ENCODE measurements at places on chromosomes 7 and 10.

DNA sequence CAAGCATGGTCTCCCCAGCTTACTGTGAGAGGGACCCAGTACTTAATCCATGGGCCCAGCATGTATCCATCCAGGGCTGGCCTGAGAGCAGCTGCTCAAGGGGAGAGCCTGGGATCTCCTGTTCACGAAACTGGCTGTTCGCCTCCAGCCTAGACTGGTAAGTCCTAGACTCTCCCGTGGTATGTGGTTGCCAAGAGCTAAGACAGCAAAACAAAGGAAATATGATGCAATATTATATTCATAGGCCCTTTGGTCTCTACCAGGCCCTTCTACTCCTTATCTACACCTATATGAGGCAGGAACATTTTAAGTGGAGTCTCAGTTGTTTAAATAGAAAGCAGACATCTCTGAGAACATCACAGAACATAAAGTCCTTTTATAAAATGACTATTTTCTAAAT is 28.9 kb upstream of the STK17A start:
- no peak for DNase-seq

- no peak for DNase-seq
Measured at GRCh38 chr10:49184642-49185111, 3.5 kb downstream of the TMEM273 start.

- no peak for DNase-seq
Measured at GRCh38 chr7:105178928-105179541, 165.0 kb downstream of the KMT2E start.

GRCh38 chr7:155167706-155168365 is 97.7 kb downstream of the HTR5A start:
- DNase-seq = no peak

DNA sequence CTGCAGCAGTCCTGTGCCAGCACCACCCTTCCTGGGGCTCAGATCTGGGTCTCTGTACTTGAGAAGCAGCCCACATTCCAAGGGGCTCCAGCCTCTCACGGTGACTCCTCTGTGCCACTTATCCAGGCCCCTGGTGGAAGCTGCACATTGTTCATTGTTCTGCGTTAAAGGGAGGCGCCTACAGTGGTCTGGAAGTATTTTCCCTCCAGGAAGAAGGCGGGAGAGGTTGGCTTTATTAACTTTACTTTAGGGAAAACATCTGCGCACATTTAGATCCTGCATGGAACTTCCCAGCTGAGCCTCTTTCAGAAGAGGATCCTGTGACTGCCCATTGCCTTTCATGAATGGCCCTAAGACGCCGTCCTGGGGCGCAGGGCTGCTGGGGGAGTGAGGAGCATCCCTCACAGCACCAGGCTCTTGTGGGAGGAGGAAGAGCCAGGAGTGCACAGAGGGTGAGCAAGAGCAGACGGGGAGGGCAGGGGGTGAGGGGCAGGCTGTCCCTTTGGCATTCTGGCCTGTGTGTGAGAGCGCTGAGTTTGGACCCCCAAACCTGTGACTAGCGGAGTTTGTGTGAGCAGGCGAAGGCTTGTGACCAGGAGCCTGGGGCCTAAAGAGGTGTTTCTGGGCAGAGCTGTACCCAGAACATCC is 98.6 kb upstream of the BTBD16 start:
- DNase-seq = no peak

GRCh38 chr10:132977076-132977475 is 34.7 kb upstream of the CFAP46 start:
- no peak for DNase-seq

GRCh38 chr10:102735065-102735562 is 8.6 kb upstream of the WBP1L start:
- DNase-seq = no peak

- DNase-seq = no peak
Measured at GRCh38 chr10:24357344-24358004, 148.5 kb downstream of the KIAA1217 start.

DNA sequence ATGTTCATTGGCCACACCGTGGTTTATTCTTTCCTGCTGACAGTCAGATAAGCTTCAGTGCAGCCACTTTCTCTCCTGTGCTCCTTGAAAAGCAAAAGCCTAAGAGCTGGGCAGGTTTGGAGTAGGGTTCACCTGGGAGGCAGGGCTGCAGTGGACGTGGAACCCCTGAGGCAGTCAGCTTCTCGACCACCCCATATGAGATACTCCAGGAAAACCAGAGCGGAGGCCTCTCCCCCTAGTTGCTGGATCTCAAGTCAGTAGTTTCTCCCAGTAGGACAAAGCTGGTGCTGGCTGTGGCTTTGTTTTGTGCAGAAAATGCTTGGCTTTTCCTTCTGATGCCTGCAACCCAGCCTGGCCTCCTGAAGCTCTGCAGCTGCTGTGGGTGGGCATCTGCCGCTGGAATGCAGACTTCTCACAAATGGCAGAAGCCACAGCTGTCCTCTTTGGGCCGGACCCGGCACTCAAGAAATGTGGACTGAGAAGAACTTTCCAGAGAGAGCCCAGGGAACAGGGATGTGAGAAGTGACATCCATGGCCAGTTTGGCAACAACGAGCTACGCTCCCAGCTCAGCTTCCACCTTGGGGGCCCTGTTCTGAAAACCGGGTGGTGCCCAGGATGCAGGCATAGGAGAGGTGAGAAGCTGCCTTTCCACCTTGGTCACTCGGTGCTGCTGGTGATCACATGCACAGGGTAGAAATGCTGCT is 276.6 kb upstream of the TCERG1L start:
- DNase-seq = no peak

- no peak for DNase-seq
Measured at GRCh38 chr7:137999496-138000080, 2.3 kb downstream of the CREB3L2 start.

DNA sequence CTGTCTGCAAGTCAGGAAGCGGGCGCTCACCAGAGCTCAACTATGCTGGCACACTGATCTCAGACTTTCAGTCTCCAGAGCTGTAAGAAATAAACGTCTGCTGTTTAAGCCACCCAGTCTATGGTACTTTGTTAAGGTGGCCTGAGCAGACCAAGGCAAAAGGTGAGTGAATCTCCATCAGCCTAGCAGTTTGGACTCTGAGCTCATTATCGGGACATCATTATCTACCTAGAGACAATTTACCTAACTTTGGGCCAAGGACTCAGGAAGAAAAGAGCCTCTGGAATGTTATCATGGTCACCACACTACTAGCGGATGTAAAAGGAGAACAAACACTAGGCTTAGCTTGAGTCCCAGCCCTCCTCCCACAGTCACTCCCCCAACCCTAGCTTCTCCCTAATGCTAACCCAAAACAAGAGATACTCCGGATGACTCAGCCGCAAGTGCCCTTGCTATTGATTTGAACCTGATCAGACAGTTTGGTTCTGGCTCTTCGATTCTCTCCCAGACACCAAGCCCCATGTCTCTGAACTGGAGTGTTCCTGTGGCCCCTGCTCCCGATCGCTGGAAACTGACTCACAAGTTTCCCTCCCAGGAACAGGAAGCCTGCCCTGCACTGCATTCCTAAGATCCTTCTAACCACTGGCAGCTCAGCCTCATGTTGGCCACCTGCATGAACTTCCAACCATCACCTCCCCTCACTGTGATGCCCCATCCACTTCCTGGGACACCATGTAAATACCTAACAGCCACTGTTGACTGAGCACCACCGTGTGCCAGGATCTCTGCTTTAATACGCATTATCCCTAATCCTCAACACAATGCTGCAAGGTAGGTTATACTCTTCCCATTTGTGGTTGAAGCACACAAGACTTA is 34.5 kb downstream of the CREB3L2 start:
- no peak for DNase-seq

- DNase-seq = no peak
Measured at GRCh38 chr7:38229884-38230642, 43.4 kb downstream of the TARP start.

- DNase-seq = no peak
Measured at GRCh38 chr10:92122941-92123450, 167.9 kb downstream of the CPEB3 start.

- DNase-seq = no peak
Measured at GRCh38 chr7:47283497-47284131, 298.3 kb downstream of the TNS3 start.

DNA sequence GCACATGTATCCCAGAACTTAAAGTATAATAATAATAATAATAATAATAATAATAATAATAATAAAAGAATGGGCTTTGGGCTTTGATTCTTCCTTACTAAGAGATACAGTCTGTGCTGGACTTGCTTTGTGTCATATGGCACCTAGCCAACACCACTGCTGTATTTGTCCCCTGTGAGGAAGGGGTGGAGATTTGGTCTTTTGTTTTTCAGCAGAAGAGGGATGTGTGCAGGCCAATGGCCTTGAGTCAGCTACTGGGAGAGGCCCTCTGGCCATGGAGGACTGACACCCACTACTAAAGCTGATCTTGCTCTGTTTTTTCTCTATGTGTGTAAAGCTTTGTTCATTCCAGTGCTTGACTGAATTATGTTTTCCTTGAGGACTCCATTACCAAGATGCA is 573.0 kb upstream of the PCDH15 start:
- DNase-seq = no peak

- DNase-seq = no peak
Measured at GRCh38 chr10:28604567-28605536, 71.9 kb downstream of the WAC start.

GRCh38 chr7:88254721-88255424 is 35.0 kb upstream of the SRI start:
- DNase-seq = no peak

DNA sequence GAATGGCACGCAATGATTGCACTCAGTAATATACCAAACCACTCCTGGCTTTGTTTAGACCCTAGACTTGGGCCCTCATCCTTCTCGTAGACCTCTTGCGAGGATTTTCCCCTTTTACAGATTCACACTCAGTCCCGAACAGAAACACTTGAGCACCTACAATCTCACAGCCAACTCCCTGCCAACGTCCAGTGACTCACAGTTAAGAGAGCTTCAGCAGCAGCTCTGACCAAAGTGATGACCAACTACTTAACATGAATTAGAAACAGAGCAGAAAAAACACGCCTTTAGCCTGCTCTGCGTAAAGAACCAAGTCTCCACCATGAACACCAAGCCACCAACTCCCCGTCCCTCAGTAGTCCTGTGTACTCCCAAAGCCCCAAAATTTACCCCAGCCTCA is 2.2 kb downstream of the DNAJC30 start:
- DNase-seq = no peak

GRCh38 chr10:96721207-96721572 is 876 bp upstream of the PIK3AP1 start:
- no peak for DNase-seq

- DNase-seq = no peak
Measured at GRCh38 chr7:113890331-113891030, 28.3 kb downstream of the PPP1R3A start.

DNA sequence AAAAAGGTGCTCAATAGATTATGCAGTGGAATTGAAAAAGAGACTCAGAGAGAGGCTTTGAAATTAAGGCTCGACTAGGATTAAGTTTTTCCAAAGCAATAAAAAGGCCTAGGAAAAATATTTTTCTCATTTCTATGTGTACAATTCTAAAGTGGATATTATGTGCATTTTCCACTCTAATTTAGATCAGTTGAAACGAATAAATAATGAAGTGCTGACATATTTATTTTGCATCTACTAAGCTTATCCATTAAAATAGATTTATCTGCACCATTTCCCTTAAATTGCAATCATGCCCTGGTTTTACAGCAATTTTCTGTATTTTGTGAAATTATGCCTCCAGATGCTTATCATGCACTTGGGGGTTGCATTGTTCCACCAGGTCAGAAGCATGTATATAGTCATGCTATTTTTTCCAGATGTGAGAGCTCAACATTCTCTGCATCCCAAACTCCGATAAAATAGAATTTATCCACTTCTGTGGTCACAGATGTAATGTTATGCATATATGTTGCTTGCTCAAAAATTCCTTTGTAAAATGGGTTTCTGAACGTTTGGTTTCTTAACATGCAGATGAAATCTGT is 18.3 kb downstream of the FIGNL1 start:
- DNase-seq = no peak

DNA sequence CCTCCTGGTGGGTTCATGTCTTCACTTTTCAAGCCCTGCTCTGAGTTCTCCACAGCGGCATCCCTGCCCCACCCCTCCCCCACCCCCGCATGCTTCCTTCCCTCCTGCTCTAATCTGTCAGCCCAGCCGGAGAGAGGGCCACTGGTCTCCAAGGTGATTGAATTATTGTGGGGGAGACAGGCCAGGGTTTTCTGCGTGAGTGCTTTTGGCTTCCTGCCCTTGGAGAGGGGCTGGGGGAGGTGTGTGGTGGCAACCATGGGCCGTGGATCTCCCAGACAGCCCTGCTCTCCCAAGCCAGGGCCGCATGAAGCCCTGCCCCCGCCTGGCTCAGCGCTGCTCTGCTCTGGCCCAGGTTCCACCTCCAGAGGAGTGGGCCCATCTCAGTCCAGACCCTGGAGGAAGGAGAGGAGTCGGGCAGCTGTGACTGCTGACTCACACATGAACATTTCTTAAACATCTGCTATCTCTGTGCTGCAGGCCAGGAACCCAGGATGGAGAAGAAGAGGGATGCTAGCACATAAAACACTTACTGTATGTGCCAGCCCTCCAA is 109.9 kb downstream of the ZMIZ1 start:
- no peak for DNase-seq

DNA sequence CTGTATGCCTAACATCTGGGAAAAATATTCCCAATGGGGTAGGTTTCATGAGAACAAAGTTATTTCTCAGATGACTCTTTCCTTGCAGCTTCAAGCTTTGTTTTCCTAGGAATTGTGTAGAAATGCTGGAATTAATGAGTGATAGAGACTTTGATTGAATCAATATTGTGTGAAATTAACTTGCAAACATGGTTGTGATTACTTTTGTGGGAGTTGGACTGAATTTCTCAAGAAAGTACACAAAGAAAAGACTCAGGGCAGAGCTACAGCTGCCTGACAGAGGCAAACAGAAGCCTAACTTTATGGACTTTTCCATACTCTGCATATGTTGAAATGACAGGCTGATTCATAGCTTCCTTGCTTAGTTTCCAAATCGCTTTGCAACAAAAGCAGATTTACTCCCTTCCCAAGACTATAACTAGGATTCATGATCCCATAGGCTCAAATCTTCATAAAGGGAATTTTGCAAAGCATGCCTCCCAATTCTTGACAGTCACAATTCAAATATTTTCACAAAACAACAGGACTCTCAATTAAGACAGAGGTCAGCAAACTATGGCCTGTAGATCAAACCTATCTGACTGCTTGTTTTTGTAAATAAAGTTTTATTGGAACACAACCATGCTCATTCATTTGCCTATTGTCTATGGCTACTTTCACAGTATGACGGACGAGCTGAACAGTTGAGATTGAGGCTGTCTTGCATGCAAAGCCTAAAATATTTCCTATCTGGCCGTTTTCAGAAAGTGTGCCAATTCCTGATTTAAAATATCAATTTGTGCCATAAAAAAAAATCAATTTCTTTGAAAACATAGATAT is 27.6 kb downstream of the NRP1 start:
- DNase-seq = no peak

GRCh38 chr10:3400348-3400747 is 227.8 kb upstream of the PITRM1 start:
- no peak for DNase-seq

- peak; percentile 52 for DNase-seq
Measured at GRCh38 chr10:132516771-132517725, 20.5 kb upstream of the INPP5A start.

All from omental fat pad (tissue), 4 donors.